ENCODE measurements at places on chromosomes 3 and 15.

DNA sequence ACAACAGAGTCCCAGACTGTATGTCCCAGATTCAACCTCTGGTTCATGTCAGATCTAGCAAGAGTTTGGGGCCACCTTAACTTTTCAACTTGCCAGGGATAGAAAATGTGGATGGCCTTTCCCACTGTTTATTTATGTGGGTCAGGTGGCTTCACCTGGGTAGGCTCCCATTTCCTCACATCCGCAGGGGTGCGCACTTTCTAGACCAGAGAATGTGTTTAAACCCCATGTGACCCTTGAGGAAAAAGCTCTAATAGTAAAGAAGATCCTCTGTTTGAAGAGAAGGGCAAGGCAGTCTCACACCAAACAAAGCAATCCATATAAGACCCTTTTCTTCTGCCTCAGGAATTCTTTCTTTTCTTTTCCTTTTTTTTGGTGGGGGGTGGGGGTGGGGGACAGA lies 167.2 kb upstream of the TSC22D2 start:
- no peak for DNase-seq

DNA sequence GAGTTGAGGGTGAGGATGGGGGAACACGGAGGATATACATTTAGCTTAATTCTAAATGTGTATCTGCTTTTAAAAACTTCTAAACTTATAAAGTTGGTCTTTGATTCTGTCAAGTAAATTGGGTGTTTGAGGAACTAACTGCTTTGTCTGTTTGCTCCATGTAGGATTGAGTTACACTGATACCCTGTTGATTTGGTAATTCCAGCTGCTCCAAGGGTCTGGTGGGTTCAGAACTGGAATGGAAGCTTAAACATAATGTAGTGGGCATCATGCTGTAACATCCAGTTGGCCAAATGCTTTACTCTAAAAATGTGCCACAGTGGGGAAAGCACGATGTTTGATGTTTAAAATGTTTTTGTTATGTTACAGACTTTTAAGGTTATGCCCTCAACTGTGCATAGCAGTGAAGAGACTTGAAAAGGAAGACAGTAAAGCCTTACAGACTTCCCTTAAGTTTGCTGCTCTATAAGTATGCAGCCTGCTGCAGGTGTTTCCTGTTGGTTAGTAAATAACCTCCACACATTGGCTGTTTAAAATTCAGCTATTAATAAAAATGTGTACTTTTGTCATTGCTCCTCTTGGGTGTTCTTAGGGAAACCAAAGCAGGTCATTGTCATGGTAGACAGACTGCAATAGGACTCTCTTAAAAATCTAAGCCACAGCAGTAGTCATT lies 5.9 kb upstream of the EDEM1 start:
- peak; percentile 62 for DNase-seq

DNA sequence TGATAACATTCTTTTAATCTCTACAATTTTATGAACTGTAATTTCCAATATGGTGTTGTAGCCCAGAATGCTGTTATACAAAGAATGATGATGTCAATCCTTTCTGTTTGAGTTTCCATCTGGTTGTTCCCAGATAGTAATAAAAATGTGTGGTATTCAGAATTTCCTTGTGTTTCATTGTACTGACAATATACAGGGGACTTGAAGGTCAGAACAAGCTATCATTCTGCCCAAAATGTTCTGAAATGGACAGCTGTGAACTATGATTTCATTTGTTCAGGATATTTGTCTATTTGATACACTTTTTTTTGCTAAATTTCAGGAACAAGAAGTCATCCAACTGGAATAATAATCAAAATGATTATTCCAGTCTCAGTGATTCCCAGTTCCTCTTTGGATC lies 40.8 kb downstream of the C3orf62 start:
- peak; percentile 40 for DNase-seq

DNA sequence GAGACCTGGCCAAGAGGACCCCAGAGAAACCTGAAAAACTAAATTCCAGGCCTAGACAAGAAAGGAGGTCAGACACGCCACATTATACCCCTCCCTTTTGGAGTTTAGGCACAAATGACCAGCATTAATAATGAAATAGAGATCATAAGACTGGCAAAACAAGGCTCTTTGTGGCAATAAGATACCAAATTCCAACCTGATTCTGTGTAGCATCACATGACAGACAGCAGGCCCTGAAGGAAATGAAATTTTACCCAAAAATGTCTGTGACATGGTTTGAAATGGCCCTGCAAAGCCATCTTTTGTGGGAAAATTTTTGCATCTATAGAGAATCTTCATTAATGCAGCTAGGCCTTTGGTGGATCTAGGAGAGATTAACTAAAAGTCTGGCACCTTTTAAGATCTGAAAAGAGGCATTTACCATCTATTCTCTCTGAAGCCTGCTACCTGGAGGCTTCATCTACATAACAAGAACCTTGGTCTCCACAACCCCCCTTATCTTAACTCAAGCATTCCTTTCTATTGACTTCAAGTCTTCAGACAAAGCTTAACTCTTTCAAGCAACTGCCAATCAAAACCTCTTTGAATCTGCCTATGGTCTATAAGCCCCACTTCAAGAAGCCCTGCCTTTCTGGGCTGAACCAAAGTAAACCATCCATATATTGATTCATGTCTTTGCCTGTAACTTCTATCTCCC lies 8.0 kb downstream of the FAM174B start:
- no peak for DNase-seq

DNA sequence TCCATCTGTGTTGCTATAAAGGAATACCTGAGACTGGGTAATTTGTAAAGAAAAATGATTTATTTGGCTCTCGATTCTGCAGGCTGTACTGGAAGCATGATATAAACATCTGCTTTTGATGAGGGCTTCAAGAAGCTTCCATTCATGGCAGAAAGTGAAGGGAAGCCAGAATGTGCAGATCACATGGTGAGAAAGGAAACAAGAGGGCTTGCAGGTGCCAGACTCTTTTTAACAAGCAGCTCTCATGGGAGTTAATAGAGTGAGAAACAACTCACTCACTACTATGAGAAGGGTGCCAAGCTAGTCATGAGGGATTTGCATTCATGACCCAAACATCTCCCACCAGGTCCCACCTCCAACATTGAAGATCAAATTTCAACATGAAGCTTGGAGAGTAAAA lies 247.2 kb downstream of the ZIC4 start:
- DNase-seq: no peak

DNA sequence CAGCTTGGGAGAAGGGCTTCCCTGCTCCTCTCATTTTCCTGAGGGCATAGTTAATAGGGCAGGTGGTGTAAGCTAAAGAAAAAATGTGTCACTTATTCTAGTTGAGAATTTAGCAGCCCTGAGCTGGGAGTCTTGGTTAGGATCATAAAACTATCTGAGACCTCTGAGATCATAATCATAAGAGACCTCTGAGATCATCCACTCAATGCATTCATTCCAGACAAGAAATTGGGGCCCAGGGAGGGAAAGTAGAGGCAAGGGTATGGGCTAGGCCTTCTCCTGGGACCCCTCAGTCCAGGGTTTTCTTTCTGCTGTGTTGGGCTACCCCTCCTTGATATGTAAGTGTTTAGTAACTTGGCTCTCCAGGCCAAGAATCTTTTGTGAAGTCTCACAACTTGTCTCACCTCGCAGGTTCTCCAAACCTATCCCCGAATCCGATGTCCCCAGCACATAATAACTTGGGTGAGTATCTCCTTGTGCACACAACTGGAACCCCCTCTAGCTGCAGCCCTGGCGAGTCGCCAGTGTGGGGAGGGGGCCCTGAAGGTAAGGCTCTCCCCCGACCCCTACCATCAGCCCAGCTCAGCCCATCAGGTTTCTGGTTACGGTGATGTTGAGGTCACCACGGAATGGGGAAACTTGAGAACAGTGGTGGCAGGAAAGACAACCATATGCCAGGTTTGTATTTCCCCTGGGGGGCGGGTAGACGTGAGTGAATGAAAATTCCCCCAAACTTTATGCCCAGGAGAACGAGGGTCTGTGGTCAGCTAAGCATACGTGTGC lies 84.1 kb downstream of the AAGAB start:
- no peak for DNase-seq

DNA sequence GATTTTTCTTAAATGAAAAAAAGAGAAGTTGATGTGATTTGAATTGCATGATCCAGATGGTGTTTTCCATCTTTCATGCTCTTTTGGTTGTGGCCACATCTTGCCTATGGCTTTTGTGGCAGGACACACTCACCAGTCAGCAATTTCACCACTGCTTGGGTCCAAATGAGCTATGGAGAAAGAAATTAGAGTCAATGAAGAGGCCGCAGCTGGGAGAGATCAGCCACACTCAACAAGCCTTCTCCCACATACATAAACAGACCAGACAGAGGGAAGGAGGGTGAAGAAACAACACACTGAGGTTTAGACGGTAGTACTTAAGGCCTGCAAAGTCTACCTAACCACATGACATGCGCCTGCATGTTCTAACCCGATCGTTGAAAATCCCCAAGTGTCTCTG lies 110.7 kb upstream of the CDIN1 start:
- DNase-seq: no peak

GRCh38 chr3:70112751-70113150 lies 113.2 kb downstream of the SAMMSON start:
- DNase-seq: no peak

DNA sequence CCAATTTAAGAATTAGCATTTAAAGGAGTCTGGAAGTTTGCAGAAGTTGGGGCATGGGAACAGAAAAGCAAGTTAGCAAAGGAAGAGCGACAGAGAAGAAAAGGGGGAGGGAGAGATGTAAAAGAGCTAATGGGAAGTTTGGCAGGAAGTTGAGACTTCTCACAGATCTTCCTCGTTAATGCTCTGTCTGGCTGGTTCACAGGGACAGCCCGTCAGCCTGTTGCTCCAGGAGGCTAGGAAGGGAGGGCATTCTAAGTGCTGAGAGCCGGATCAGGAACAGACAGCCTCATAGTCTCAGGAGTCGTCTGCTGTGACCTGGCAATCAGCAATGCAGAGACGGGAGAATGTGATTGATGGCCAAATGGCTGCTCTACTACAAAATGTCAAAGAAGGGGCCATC lies 150.3 kb downstream of the AGBL1 start:
- DNase-seq: no peak

Measured in dermis blood vessel endothelial cell (primary cell).